Uterus (tissue), 4 donors: ENCODE measurements at places on chromosomes 2 and 18.

DNA sequence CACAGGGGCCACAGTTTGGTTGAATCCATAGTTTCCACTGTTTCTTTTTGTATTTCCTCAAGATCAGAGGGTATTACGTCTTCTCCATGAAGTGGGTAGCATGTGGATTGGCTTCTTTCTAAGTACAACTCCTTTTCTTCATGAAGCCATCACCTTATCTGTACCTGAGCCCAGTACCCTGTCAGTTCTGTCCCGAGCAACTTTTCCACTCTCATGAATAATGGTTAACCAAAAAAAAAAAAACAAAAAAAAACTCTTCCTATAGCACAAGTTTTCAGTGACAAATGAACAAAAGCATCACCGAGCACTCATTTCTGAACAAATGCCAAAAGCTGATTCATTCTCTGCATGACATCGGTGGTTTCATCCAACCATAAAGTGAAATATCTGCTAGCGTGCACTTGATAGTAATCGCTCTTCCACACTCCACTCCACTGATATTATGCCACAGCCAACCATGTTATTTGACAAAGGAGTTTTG lies 53.0 kb upstream of the CCDC150 start:
- H3K4me3 ChIP-seq, result no peak overlapping the region
- no peak overlapping the region for H3K27ac ChIP-seq
- no peaks in the 10 kb centered on the region for H3K4me1 ChIP-seq
- no peaks in the 10 kb centered on the region for H3K36me3 ChIP-seq
- no peak for DNase-seq

- no peak overlapping the region for H3K4me3 ChIP-seq
- H3K27me3 ChIP-seq, result no peaks in the 10 kb centered on the region
- no peak overlapping the region for H3K27ac ChIP-seq
These were observed 76.0 kb upstream of the SLC66A3 start for GRCh38 chr2:11079136-11079824.

GRCh38 chr2:240156435-240157146 lies 16.1 kb upstream of the OTOS start:
- no peak overlapping the region for H3K4me3 ChIP-seq
- no peaks in the 10 kb centered on the region for H3K36me3 ChIP-seq
- H3K27ac ChIP-seq, result no peak overlapping the region
- DNase-seq, result no peak
- H3K27me3 ChIP-seq, result no peaks in the 10 kb centered on the region

DNA sequence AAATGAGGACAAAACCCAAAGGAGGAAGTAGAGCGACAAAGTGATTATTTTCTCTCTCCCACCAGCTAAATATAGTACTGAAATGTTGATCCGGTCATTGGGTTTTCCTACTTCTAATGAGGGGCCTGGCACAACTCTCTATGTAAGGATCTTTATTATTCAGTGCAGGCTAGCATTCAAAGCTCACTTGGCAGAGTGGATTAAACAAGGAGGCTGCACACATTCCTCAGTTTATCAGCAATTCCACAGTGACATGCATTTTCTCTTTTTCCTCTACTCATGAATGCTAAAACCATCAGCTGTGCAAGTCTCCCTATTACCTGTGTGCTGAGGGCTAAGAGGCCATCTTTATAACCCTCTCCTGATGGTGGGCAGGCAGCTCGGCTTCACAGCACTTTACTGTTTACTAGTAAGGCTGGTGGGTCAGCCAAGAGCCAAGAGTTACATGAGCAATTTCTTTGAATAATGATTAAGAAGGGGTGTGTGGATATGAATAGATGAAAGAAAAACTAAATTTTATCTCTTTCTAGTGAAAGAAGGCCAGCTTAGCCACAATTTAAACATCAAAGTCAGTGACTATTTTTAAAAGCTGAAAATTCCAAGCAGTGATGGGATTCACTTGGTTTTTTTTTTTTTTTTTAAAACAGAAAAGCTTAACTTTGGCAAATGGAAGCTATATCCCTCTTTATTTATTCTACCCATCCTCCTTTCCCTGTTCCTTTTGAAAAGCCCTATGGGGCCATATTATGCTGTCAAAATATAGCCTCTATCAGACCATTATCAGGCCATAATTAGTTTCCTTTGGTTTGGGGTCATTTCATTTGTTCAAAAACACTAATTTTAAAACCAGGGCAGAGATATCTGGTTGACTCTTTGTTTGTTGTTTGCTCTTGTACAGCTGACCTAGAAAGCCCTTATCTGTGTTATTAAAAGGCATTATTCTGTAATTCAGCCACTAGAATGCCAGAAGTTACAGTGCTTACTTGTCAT lies 111.0 kb downstream of the RBM43 start:
- no peaks in the 10 kb centered on the region for H3K36me3 ChIP-seq
- no peak overlapping the region for H3K27ac ChIP-seq
- no peaks in the 10 kb centered on the region for H3K27me3 ChIP-seq
- no peak for DNase-seq

GRCh38 chr2:60992985-60993392 lies 24.5 kb upstream of the PEX13 start:
- DNase-seq, result no peak
- no peaks in the 10 kb centered on the region for H3K27me3 ChIP-seq
- H3K4me3 ChIP-seq, result no peak overlapping the region
- H3K27ac ChIP-seq, result no peak overlapping the region

DNA sequence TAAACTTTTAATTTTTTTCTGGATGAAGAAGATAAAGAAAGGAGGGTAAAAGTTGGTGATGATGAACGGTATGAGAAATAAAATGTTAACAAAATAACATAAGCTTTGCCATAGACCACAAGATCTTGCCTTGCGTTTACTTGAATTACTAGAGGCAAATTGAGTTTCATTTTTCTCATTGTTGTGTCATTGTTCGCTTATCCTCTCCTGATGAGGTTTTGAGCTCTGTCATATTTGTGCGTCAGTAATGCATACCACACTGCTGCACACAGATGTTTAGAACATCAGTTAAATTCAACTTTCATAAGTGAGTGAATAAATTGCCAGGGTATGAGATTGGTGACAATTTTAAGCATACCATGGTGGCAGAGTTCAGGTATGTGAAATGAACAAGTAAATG lies 843.6 kb downstream of the SUCLG1 start:
- H3K27ac ChIP-seq, result no peak overlapping the region
- no peaks in the 10 kb centered on the region for H3K4me1 ChIP-seq
- no peak for DNase-seq
- no peaks in the 10 kb centered on the region for H3K36me3 ChIP-seq

DNA sequence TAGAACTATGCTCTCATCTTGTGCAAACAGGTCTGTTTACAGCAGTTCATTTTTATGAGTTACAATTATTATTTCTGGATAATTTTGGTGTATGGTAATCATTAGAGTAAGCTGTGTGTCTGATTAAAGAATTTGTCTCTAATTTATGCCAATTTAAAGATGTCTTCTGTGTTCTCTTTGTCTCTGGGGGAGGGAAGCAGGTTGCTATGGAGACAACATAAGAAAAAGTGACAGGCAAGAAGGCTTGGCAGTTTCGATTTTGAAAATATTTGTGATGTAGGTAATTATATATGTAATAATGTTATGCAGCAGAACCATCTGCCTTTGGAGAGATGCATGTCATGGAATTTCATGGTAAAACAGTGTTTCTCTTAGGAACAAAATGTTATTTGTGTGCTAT lies 78.2 kb downstream of the SH3RF3 start:
- H3K4me1 ChIP-seq, result peaks cover 8% of the 10 kb centered on the region
- H3K36me3 ChIP-seq, result no peaks in the 10 kb centered on the region
- H3K27me3 ChIP-seq, result no peaks in the 10 kb centered on the region
- no peak overlapping the region for H3K27ac ChIP-seq
- no peak for DNase-seq
